Urinary bladder (tissue), 4 donors: ENCODE measurements at places on chromosomes 12 and 14. TPM values are rescaled to one million over a fixed set of nuclear protein-coding genes. Genes with fewer than 3 reads are reported as not detected.

DNA sequence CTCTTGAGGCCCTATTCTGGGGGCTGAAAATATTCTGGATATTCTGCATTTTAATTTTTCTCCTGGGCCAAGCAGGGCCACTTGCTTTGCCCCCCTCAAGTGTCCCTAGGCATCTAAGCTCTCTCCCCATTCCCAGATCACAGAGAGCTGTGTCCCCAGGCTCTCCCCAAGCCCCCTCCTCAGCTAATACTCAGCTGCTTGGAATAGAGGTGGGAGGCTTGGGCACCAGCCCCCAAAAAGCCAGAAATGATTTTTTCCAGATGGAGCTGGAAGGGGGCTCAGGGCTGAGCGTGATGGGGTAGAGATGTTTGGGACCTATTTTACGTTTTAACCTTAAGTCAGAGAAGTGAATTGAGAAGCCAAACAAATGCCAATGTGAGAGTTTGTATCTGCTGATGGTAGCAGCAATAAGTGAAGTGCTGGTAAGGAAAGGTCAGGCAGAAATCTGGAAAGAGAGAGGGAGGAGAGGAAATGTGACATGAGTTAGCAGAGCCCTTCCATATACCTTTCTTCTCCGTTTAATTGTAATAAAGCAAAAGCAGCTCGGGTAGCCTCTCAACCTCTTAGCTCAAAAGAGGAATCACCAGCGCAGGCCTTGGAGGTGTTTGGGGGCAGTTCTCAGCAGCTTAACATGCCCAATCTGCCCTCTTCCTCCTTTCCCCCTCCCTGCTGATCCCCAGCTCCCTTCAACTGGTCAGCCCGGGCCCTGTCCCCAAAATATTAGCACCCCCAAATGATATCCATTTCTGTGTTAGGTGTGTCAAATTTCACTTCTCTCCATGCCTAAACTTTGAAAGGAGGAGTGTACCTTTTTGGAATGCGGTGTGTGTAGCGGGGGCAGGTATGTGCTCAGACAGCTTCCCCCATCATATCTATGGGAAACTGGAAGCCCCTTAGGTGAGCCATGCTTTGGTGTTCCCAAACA, 5.0 kb upstream of the HOXC6 start:
- no peak for DNase-seq

GRCh38 chr12:2049604-2050540, 2.9 kb upstream of the CACNA1C start:
- DNase-seq = no peak

- no peak for DNase-seq
Measured at GRCh38 chr12:64627771-64628170, 17.5 kb downstream of the RASSF3 start.

DNA sequence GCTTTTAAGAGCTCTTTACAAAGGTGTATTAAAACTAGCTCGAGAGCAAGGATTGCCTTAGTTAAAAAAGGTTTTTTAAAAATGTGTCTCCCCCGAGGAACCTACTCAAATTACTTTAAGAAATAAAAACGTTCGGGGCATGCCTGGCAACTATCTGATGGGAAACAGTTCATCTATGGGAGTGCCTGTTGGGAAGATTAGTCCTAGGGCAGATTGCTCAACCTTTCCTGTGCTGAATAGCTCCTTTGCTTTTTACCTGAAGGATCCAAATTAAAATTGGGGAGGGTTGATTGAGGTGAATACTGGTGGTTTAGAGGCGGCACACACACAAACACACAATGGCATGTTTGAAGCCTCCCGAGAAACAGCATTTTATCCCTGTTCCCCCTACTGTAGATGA, 541.4 kb upstream of the ATP2B1 start:
- DNase-seq = no peak

The EIF2S3B gene
- total RNA-seq = 1.1 TPM

The ASIC1 gene
- total RNA-seq = 2.7 TPM

The CPM gene
- 24.6 TPM for total RNA-seq

The ERP27 gene
- total RNA-seq = 27.3 TPM
